ENCODE measurements at places on chromosomes 12 and 14.

DNA sequence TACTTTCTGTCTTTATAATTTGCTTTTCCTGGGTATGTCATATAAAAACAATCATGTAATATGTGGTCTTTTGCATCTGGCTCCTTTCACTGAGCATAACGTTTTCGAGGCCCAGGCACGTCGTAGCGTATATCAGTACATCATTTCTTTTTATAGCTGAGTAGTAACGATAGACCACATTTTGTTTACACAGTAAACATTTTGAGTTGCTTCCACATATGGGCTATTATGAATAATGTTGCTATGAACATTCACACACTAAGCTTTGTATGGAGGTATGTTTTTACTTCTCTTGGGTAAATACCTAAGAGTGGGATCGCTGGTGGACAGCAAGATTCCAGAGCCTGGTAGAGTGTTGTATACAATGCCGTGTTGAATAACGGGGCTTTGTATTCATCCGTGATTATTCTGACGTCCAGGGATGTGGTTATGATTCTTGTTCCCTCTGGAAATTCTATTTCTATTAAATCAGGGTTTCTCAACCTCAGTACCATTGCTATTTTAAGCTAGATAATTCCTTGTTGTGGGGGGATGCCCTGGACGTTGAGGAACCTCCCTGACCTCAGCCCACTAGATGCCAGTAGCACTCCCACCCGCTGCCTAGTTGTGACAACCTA is 38.9 kb upstream of the CIT start:
- DNase-seq = no peak

DNA sequence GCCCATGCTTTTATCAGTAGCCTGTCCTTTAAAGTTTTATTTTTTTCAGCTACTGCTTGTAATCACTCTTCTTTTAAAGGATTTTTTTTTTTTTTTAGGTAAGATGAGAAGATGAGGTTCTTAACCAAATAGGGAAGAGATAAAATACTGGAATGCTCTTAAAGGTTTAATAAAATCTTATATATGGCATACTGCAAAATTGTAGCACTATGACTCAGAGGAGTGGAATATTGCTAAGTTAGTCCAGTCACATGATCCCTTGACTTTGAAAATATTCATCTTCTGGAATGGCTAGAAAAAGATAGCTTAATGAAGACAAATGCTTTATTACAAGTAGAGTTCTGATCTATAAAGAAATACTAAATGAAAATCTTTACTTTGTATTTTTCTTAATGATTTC is 116.6 kb downstream of the NAV3 start:
- DNase-seq = no peak

DNA sequence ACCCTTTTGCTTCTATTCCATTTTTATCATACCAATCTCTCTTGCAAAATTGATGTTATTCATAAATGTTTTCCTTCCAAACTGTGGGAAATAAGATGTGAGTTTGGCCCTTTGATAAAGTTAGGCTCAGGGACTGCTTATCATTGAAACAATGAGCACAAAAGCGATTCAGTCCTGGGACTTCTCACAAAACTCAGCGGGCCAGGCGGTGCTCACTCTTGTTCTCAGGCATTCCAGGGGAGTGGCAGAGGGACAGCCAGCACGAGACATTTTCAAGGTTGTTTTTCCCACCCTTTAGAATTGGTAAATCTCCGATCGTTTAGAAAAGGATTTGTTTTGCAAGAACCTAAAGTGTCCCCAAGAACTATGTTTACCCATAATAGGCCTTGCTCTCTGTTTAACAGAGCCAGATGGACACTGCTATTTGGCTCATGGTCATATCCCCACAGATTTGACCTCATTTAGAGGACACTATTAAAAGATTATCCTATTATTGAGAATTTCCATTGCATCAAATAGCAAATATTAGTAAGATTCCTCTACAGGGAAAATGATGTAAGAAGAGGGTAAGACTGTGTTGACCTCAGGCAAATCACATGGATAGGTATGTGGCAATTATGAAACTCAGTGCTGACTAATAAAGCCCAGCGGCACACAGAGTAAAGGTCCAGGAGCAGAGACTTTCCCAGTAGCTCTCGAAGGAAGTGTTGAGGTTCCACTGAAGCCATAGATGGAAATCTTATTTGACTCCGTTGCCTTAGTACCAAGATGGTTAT is 102.7 kb upstream of the USP44 start:
- DNase-seq = no peak

GRCh38 chr12:98644433-98644711 is 216 bp downstream of the IKBIP start:
- no peak for DNase-seq

GRCh38 chr14:73283608-73284379 is 46.5 kb downstream of the PAPLN start:
- DNase-seq = no peak

GRCh38 chr12:24839268-24839791 is 109.6 kb downstream of the BCAT1 start:
- peak; percentile 61 for DNase-seq

- DNase-seq = no peak
These were observed 214.2 kb downstream of the CPNE8 start for GRCh38 chr12:38691164-38691563.

DNA sequence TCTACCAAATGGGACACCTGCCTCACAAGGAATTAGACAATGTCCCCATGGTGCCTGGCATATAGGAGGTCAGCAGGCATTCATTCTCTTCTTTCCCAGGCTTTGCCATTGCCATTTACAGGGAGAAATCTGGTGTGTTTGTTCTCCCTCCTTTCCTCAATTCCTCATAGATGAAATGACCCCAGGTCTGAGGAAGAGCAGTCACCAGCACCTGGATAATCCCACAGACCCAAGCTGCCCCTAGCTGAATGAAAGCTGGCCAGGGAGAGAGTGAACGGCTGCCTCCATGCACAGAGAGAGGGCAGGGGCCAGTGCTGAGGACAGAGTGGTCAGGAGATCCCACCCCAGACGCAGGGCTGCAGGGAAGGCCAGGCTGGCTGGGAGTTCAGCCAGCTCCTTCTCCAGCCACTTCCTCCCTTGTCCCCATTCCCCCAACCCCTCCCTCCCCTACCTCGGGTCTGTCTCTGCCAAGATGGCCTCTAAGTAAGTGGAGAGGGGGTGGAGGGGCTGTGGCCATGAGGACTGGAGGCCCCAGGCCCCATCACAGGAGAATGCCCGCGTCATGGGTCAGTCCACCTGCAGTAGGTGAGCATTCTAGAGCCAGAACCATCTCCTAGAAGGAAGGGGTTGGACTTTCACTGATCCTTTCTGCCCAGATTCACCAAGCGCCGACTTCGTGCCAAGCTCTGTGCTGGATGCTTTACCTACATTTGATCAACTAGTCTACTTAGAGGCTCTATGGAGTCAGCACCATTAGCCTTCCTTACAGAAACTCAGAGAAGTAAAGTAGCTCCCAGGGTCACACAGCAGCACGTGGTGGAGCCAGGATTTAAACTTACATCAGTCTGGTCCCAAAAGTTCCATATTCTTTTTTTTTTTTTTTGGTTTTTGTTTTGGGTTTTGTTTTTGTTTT is 2.0 kb upstream of the KRT4 start:
- no peak for DNase-seq

DNA sequence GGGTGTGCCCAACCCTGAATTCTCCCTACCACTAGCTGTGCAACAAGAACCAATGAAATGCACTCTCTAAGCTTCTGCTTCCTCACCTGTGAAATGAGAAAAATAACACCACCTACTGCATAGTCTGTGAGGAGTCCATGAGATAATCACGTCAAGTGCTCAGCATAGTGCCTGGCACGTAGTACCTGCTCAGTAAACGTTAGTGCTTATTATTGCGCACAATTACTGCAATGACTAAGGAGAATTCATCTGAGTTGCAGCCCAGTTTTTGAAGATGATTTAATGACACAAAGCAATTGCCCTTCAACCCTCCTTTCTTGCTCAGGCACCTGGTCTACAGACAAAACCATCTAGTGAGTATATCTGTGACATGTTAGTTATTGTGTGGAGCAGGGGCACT is 8.8 kb downstream of the VDR start:
- no peak for DNase-seq

GRCh38 chr14:91175291-91176201 is 61.7 kb downstream of the DGLUCY start:
- DNase-seq = no peak

GRCh38 chr14:95410838-95411237 is 91.1 kb upstream of the CLMN start:
- no peak for DNase-seq

DNA sequence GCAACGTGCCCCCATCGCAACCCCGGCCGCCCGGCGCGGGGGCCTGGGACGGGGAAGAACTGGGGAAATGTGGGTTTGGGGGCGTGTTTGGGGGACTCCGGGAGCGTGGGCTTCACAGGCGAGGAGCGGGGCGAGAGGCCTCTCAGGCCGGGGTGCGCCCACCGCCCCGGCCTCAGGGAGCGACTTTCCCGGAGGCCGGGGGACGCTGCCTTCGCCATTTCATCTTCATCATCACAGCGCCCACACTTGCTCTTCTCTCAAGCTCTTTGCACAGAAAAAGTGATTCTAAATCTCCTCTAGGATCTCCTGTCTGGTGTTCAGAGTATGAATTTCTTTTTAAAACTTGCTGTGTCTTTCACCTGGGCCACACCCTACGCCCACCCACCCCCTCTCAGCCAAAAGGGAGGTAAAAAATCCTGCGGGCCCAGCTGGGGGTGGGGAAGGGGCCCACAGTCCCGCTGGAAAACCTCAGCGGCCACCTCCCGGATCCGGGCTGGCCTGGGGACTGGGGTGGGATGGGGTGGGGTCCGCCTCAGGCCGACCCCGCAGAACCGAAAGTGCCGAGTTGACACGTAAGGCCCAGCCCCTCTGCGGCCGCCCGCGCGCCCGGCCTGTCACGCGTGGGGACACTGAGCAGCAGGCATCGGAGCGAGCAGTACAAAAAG is 7.4 kb downstream of the CDKN1B start:
- no peak for DNase-seq

- DNase-seq = no peak
These were observed 1429.3 kb upstream of the TMEM132C start for GRCh38 chr12:126837697-126838096.

DNA sequence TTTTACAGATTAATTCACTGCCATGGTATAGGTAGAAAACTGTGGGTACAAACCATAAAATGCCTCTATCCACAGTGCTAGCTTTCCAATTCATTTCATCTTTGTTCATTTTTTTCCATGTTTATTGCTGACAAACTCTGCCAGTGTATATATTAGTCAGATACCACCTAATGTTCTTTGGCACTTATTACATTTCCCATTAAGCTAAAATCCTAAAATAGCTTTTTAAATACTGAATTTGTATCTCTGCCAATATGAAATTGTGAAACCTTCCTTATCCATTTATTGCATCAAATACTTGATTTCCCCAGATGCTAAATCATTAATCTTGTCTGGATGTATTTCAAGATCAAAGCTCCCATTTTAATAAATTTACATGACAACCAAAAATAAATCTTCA is 150.1 kb upstream of the FSCB start:
- DNase-seq = no peak

DNA sequence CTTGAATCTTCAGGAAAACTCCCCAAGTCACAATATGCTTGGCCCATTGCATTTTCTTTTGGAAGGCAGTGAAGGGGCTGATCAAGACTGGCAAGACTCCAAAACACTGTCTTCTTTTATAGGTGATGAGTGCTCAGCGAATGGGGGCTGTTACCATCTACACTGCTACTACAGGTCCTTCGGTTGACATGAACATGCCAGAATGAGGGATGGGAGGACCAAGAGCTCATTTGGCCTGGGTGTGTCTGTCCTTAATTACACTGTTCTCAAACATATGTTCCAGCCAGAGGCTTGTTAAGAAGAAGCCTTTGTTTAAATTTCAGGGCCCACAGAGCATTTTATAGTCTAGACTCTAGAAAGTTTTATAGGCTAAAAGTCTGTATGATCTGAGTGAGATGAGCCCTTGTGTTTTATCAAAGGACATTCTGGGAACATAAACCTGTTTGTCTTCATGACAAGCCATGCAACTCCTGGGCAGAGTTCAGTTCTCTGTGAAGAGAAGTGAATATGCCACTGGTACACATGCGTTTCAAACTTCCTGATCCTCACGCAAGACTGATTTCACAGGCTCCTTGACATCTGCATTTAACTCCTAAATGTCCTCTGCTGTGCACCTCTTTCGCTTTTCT is 4.7 kb upstream of the FAM234B start:
- no peak for DNase-seq

DNA sequence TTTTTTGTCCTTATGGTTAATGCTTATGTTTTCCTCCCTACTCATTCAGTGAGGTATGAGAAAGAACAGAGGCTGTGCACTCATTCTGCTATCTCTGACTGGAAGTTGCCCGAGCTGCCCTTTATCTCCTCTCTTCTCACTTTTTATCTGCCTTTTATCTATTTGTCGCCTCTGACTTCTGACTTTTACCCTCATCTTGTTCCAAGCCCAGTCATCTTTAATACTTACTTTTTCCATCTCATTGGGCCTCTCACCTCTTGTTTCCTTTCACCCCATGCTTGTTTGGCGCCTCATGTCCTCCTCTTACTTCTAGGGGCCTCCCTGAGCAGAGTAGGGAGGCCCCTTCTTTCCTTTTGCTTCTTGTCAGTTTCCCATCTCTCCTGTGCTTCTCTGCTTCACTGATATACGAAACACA is 50.7 kb downstream of the DIP2B start:
- DNase-seq = no peak

DNA sequence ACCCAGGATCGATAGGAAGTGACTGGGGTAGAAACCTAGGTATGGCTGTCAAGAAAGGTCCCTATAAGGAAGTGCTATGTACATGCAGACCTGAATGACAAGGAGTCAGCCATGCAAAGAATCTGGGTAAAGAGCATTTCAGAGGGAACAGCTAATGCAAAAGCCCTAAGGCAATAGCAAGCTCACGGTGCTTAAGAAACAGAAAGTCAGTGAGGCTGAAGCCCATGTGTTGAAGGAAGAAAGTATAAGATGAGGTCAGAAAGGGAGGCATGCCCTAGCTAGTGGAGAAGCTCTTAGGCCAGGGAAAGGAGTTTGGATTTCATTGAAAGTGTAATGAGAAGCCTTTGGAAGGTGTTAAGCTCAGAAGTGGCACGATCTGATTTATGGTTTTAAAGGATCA is 6.0 kb upstream of the ADCY6 start:
- no peak for DNase-seq

GRCh38 chr12:120598674-120599463 is 17.7 kb upstream of the POP5 start:
- DNase-seq = no peak

DNA sequence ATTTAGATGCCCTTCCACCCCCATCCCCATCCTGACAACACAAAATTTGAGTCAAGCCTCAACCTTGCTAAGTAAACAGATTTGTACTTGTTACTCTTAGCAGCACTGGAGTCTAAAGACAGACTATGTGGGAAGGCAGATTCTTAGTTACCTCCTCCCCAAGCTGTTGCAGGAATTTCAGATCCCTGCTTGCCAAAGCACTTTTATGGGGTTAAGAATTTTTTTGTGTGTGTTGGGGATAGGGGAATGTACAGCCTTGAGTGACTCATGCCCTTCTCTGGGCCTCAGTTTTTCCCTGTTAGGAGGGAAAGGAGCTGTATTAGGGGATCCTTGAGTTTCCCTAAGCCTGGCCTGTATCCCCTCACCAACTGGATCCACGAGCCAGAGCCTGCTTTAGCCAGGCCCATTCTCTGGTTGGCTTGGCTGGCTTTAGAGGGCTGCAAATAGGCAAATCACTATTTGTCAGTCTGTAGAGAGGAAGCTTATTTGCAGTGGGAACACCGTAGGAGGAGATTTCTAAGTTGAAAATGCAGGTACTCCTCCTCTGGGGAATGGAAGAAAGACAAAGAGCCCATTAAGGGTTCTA is 27.7 kb upstream of the RNU6-8 start:
- DNase-seq = no peak

Measured in activated T-cell treated with anti-CD3 and anti-CD28 coated beads for 48 hours (primary cell).